Right lobe of liver (tissue), 6 donors: ENCODE measurements at places on chromosomes 6 and 20. TPM values are rescaled to one million over a fixed set of nuclear protein-coding genes. Genes with fewer than 3 reads are reported as not detected.

Gene LCA5
- 0.62 TPM for total RNA-seq

Gene CDH4
- total RNA-seq, result 0.14 TPM

Gene KCNK16
- not detected for total RNA-seq

Gene MUC21
- not detected for total RNA-seq

Gene CALHM4
- total RNA-seq, result not detected

DNA sequence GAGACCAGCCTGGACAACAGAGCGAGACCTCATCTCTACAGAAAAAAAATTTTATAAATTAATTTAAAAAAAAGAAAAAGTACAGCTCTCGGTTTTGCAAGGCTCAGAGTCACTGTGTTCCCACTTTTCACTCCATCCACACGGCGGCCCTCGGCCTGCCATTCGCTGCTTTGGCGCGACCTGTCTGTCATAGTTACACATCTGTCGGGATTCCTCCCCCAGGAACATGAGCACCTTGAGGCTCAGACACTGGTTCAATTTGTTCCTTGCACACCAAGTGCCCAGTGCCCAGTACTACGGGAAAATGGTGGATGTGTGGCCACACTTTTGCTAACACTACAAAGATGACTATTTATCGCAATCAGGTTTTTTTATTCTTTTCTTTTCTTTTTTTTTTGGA lies 8.4 kb downstream of the CTSZ start:
- DNase-seq, result peak; percentile 37

- no peak for DNase-seq
Observed at GRCh38 chr6:13519839-13520238, 32.4 kb upstream of the GFOD1 start.

DNA sequence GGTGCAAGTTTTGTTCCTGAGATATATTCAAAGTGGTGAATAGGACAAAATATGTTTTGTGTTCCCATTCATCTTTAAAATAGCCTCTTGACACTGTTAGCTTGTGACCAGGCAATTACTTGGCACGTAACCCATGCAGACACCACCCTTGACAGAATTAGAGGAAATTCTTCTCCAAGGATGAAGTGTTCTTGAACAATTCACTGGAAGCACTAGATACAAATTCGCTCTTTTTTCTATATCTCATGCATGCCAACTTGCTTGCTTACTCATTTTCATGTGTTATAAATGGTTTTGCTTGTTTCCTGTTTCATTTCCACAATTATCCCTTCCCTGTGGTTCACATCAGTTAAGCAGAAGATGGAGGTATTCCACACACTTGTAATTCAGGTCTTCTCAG lies 105.2 kb upstream of the MAN1A1 start:
- DNase-seq, result no peak

- no peak for DNase-seq
Observed at GRCh38 chr6:16817594-16817993, 56.3 kb upstream of the ATXN1 start.

GRCh38 chr6:2738373-2738979 lies 12.2 kb downstream of the MYLK4 start:
- no peak for DNase-seq

DNA sequence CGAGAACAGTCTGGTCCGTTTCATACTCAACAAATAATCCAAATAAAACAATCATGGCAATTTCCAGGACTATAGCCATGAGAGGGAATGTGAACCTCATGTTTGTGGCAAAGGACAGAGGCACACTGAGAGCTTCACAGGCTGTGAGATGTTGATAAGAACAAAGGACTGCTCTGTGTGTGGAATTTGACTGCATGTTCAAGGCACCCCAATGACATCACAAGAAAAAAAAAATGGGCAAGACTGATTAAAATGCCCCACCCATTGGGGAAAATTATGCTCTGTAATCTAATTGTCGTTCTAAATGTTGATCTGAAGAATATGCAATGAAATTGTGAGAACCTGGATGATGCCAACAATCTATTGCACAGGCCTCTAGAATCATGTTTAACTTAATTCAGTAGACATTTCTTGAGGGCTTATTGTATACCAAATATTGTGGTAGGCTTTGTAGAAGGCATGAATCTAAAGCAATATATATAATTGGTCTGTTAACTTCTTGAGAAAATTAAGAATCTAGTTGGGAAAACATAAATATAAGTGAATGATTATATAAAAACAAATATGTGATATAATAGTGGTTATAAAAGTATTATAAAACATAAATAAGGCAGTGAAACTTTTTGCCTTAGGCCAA lies at the start of gene RHAG:
Gene RHAG, minus strand, starts transcription at position 127 of the 637 bp plus-strand sequence. Its CDS starts 27 bp downstream, at position 100.
- DNase-seq, result no peak

DNA sequence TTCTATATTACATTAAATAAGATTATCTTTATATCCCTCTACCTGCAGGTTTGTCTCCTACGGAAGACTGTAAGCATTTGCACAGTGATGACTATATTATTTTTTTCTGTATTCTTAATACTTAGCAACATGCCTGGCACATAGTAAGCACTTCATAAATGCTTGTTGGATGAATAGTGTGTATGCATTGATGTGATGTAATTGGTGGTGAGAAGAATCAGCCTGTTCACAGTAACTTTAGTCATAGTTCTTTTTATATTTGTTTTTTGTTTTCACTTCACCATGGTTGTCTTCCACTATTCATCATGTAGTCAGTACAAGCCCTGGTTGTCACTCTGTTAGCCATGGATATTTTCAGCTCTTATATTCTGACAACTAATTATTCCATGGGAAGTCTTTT lies 184.0 kb upstream of the FLRT3 start:
- DNase-seq, result no peak

- DNase-seq, result no peak
Observed at GRCh38 chr6:109644131-109644530, 46.9 kb downstream of the AK9 start.

GRCh38 chr20:41392871-41393704 lies 26.5 kb upstream of the EMILIN3 start:
- DNase-seq, result peak; percentile 73

DNA sequence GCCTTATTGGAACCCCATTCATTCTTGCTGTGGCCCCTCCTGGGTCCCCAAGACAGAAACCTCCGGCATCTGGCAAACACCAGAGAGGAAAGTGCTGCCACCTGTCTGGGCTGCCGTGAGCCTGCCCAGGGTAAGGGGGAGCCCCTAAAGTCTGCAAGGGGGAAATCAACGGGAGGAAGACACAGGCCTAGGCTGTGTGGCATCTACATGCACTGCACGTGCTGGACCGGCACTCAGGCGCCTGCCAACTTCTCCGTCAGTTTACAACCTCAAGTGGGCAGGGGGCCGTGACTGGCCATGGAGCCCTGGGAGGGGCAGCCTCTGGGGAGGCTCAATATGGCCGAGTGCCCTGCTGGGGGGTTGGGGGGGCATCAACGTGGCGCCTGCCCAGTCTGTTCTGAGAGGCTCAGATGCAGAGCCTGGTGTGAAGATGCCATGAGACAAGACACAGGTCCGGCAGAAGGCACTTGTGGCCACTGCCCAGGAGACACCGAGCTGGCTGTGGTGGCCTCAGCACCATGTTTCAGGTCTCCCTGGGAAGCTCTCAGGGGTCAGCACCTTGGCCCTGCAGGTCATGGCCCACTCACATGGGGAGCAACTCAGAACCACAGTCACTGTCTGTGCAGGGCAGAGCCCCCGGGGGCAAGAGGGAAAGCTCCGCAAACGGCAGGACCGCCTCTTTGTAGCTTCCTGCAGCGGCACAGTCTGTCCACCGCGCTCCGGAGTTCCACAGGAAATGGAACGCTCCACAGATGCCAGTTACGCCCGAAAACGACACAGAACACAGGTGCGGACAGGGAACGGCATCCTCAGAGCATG lies 8.4 kb downstream of the UCKL1 start:
- no peak for DNase-seq

GRCh38 chr6:140462453-140463311 lies 1088.2 kb upstream of the CITED2 start:
- no peak for DNase-seq

GRCh38 chr6:154596701-154597100 lies 86.2 kb upstream of the CNKSR3 start:
- DNase-seq, result no peak

DNA sequence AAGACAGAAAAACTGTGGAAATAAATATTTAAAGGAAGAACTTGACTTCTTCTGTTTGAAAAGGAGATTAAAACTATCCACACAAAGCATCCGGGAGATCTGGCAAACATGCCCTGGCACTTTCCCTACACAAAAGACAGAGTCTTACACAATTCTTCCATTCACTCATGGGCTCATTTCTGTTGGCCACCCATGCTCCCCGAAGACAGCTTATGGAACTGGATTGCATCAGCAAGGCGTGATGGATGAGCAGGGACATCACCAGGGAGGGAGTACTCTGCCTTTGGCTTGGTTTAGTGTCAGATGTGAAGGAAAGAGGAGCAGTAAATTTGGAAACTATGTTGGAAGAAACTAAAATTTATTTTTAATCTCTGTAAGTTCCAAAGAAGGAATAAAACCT lies 379.3 kb downstream of the CD109 start:
- no peak for DNase-seq

- DNase-seq, result no peak
Observed at GRCh38 chr6:139064981-139065665, 36.6 kb downstream of the ABRACL start.

- no peak for DNase-seq
Observed at GRCh38 chr6:108760126-108761050, 87.8 kb upstream of the ARMC2 start.

- DNase-seq, result no peak
Observed at GRCh38 chr6:111765763-111766162, 107.5 kb downstream of the FYN start.
